ENCODE measurements at places on chromosomes 16 and 17.

DNA sequence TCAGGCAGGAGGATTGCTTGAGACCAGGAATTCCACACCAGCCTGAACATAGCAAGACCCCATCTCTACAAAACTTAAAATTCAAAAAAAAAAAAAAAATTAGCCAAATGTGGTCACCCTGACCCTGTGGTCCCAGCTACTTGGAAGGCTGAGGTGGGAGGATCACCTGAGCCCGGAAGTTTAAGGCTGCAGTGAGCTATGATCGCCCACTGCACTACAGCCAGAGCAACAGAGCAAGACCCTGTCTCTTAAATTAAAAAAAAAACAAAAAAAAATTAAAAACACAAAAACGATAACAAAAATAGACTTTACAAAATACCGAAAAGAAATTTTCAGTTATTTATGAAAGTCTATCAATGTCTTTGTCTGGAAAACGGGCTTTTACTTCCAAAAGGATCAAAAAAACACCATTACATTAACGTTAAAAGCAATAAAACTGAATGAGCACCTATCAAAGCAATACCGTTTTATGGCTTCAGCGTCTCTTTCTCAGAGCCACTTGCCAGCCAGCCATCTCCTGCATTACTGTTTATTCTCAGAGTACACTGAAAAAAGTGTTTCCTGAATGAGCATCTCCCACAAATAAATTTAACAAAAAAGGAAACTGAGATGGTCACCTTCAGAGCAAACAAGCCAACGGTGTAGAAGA is 6.1 kb downstream of the USP7 start:
- H3K27me3 ChIP-seq: no peaks in the 10 kb centered on the region
- DNase-seq: no peak
- H3K36me3 ChIP-seq: peaks cover 9% of the 10 kb centered on the region
- peaks cover 88% of the 10 kb centered on the region for H3K4me1 ChIP-seq
- H3K27ac ChIP-seq: no peak overlapping the region

- DNase-seq: no peak
- no peak overlapping the region for H3K27ac ChIP-seq
- H3K4me3 ChIP-seq: no peak overlapping the region
- no peaks in the 10 kb centered on the region for H3K4me1 ChIP-seq
- no peaks in the 10 kb centered on the region for H3K27me3 ChIP-seq
These were observed 230.5 kb upstream of the ASIC2 start for GRCh38 chr17:33523577-33523981.

GRCh38 chr17:76152591-76152990 is 11.5 kb upstream of the FOXJ1 start:
- H3K27me3 ChIP-seq: no peaks in the 10 kb centered on the region
- H3K4me3 ChIP-seq: no peak overlapping the region
- peaks cover 43% of the 10 kb centered on the region for H3K4me1 ChIP-seq
- H3K36me3 ChIP-seq: peaks cover 41% of the 10 kb centered on the region

GRCh38 chr17:64679710-64680216 is 17.7 kb upstream of the SMURF2 start:
- DNase-seq: no peak
- H3K27me3 ChIP-seq: no peaks in the 10 kb centered on the region
- no peaks in the 10 kb centered on the region for H3K36me3 ChIP-seq
- H3K4me1 ChIP-seq: no peaks in the 10 kb centered on the region
- no peak overlapping the region for H3K4me3 ChIP-seq
- H3K27ac ChIP-seq: no peak overlapping the region

DNA sequence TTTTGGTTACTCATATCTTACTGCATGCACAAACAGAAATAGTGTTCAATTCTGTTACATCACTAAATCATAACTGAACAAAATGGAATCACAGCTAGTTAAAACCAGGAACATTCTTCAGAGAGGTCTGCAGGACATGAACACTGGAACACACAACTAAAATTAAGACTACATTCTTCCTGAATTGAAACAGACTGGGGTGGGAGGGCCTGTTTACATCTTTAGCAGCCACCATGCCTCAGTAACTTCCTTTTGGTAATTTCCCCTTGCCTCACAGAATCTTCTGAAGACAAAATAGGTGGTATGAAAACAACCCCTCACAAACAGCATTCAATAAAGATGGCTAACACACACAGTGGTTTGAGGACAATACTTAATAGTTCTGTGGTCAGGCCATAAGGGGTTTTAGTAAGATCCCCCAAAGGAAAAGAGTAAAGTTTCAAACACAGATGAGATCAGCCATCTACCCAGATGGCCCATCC is 6.5 kb downstream of the MARF1 start:
- no peak overlapping the region for H3K4me3 ChIP-seq
- peaks cover 77% of the 10 kb centered on the region for H3K4me1 ChIP-seq
- H3K27me3 ChIP-seq: no peaks in the 10 kb centered on the region
- peak overlapping the region; percentile 88 for H3K27ac ChIP-seq
- H3K36me3 ChIP-seq: peaks cover 60% of the 10 kb centered on the region

DNA sequence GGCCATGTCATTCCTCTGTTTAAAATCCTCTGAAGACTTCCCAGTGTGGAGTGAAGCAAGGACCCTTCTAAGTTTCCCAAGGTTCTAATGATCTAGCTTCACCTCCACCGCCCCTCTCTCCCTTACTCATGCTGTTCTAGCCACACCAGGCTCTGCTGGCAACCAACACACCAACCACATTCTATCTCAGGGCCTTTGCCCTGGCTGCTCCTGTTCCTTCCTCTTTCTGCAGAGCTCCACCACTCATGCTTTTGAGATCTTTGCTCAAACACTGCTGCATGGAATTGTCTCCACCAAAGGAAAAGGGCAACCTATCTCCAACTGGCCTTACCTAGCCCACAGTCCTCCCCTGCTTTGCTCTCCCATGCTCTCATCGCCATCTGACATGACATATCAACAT is 128.7 kb downstream of the XYLT1 start:
- peaks cover 62% of the 10 kb centered on the region for H3K4me1 ChIP-seq
- no peak overlapping the region for H3K27ac ChIP-seq
- H3K27me3 ChIP-seq: no peaks in the 10 kb centered on the region
- no peak overlapping the region for H3K4me3 ChIP-seq
- H3K36me3 ChIP-seq: no peaks in the 10 kb centered on the region
- DNase-seq: no peak

DNA sequence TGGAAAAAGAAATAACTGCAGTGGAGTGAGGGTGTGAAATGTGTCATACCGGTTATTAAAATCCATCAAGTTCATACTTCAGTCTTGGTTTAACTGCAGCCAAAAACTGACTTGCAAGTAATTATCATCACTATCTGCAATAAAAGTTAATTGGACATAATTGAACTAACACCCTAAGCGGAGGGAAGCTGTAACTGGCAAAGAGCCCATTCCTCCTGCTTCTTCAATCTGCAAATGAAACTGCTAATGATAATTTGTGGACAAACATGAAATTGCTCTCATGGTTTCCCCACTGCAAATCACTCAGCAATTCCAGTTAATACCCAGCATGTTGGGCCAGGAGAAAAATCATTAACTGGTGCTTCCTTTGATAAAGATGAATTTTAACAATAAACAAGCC is 46.5 kb downstream of the FAM222B start:
- no peak overlapping the region for H3K27ac ChIP-seq
- H3K36me3 ChIP-seq: peaks cover 2% of the 10 kb centered on the region
- H3K4me1 ChIP-seq: peaks cover 15% of the 10 kb centered on the region
- H3K27me3 ChIP-seq: no peaks in the 10 kb centered on the region

GRCh38 chr16:19282101-19282500 is 3.4 kb upstream of the CLEC19A start:
- no peak overlapping the region for H3K27ac ChIP-seq
- DNase-seq: no peak
- peaks cover 3% of the 10 kb centered on the region for H3K4me1 ChIP-seq
- no peak overlapping the region for H3K4me3 ChIP-seq
- H3K36me3 ChIP-seq: no peaks in the 10 kb centered on the region

GRCh38 chr17:20260268-20260667 is 207.1 kb downstream of the LGALS9B start:
- H3K4me3 ChIP-seq: no peak overlapping the region
- H3K27me3 ChIP-seq: no peaks in the 10 kb centered on the region
- H3K36me3 ChIP-seq: peaks cover 11% of the 10 kb centered on the region
- DNase-seq: no peak
- H3K4me1 ChIP-seq: peaks cover 45% of the 10 kb centered on the region

DNA sequence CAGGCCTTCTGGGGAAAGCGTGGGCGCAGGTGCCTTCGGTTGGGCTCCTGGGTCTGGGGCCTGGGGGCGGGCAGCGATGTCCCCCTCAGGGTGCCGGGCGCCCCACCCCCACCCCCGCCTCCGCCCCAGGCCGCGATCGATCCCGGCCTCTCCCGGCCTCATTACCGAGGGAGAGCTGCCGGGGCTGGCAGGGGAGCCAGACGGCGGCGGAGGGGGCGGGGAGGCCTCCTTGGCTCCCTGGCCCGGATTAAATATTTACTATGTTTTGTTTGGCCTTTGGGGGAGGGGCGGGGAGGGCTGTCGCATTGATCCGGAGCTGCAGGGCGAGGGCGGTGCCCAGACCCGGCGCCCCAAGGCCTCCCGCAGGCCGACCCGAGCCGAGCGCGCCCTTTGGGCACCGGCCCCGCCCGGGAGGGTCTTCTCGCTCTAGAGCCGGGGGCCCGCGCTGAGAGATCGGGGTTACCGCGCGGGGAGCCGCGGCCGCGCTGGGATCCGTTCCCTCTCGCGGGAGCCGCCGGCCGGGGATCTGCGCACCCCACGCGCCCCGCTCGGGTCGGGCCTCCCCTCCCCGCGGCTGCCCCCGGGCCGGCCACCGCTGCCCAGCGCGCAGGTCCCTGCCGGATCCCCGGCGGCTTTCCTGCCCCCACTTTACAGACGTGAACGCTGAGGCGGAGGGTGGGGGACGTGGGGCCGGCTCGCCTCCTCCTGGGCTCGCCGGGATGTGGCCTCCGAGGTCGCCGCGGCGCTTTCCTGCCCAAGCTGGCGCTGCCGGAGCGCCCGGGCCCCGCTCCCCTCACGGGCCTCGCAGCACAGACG is 27.0 kb downstream of the RTN4RL1 start:
- H3K36me3 ChIP-seq: no peaks in the 10 kb centered on the region
- no peak overlapping the region for H3K27ac ChIP-seq
- peaks cover 23% of the 10 kb centered on the region for H3K27me3 ChIP-seq
- H3K4me3 ChIP-seq: no peak overlapping the region
- peak; percentile 13 for DNase-seq

GRCh38 chr16:65272699-65273414 is 151.0 kb upstream of the CDH11 start:
- H3K4me1 ChIP-seq: no peaks in the 10 kb centered on the region
- H3K27ac ChIP-seq: no peak overlapping the region
- DNase-seq: no peak
- no peaks in the 10 kb centered on the region for H3K36me3 ChIP-seq

- peaks cover 5% of the 10 kb centered on the region for H3K27me3 ChIP-seq
- DNase-seq: no peak
- H3K36me3 ChIP-seq: peaks cover 14% of the 10 kb centered on the region
- no peak overlapping the region for H3K4me3 ChIP-seq
- peaks cover 22% of the 10 kb centered on the region for H3K4me1 ChIP-seq
These were observed 7.0 kb upstream of the IL17C start for GRCh38 chr16:88631384-88631783.

DNA sequence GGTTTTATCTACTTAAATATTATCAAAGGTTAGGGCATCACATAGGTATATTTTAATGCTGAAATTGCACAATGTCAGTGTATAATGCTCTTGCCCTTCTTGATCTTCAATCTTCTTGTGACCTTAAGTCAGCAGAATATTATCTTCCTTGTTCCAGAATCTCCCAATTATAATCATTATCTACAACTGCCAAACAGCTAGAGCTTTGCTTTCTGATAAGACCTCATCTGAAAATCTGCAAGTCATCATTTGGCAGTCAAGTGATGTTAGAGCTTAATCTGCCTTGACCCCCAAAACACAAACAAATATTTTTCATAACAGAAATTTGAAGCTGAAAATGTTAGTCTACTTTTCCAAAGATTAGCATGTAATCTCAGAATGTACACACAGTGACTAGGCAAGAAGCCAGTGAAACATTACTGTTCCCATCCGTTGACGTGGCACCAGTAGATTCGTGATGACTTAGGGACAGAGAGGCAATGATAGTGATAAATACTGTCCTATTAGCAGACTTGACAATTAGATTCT is 19.8 kb downstream of the REXO5 start:
- peaks cover 7% of the 10 kb centered on the region for H3K4me1 ChIP-seq
- no peaks in the 10 kb centered on the region for H3K27me3 ChIP-seq
- no peak for DNase-seq
- peaks cover 34% of the 10 kb centered on the region for H3K36me3 ChIP-seq

DNA sequence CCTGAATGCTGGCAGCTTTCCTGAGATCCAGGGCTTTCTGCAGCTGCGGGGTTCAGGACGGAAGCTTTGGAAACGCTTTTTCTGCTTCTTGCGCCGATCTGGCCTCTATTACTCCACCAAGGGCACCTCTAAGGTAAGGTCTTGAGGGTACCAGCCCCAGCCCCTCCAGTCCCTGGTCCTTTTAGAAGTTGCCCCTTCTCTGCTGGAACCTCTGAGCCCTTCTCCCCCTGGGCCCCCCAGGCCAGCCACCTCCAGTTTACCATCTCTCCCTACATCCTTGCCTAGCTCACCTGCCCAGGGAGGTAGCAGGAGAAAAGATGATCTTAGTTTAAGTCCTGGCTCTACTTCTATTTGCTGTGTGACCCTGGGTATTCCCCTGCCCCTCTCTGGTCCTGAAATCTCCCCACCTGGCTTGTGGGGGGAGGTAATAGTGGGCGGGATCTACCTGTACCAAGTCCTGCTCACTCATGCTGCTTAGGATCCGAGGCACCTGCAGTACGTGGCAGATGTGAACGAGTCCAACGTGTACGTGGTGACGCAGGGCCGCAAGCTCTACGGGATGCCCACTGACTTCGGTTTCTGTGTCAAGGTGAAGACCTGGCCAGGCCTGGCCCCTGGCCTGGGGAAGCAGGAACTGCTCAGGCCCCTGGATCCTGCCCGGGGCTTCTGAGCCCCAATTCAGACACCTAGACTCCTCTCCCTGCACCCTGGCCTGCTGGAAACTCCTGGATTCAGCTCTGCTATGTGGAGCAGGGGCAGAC is 6.5 kb downstream of the GRB7 start:
- no peaks in the 10 kb centered on the region for H3K36me3 ChIP-seq
- DNase-seq: no peak
- H3K27me3 ChIP-seq: peaks cover 6% of the 10 kb centered on the region
- no peak overlapping the region for H3K27ac ChIP-seq
- no peak overlapping the region for H3K4me3 ChIP-seq
- peaks cover 11% of the 10 kb centered on the region for H3K4me1 ChIP-seq

GRCh38 chr16:12904329-12904671 is 2.9 kb downstream of the SHISA9 start:
- peaks cover 10% of the 10 kb centered on the region for H3K4me1 ChIP-seq
- no peak overlapping the region for H3K27ac ChIP-seq
- no peak for DNase-seq
